Lower leg skin (tissue), 4 donors: ENCODE measurements at places on chromosomes 6 and 20. TPM values are rescaled to one million over a fixed set of nuclear protein-coding genes. Genes with fewer than 3 reads are reported as not detected.

Gene KIAA1755
- 0.17 TPM for total RNA-seq

Gene MRAP2
- total RNA-seq: 2.6 TPM

Gene ESF1
- 9.5 TPM for total RNA-seq

Gene C20orf204
- total RNA-seq: 0.39 TPM

Gene WFDC5
- total RNA-seq: 376 TPM

Gene HLA-DRB5
- 1.4 TPM for total RNA-seq

Gene PRR18
- not detected for total RNA-seq

Gene ZSWIM3
- total RNA-seq: 4.6 TPM

Gene AIF1
- 6.1 TPM for total RNA-seq

Gene NKAPL
- total RNA-seq: not detected

Gene PLG
- total RNA-seq: not detected

Gene HLA-DRB1
- total RNA-seq: 54.0 TPM

Gene PCSK2
- total RNA-seq: 18.1 TPM

Gene CAGE1
- total RNA-seq: not detected

Gene GGTLC1
- total RNA-seq: not detected

- no peak for DNase-seq
Observed at GRCh38 chr6:116969211-116969863, 92.3 kb downstream of the RFX6 start.

- no peak for DNase-seq
Observed at GRCh38 chr6:104607501-104607900, 252.2 kb downstream of the HACE1 start.

DNA sequence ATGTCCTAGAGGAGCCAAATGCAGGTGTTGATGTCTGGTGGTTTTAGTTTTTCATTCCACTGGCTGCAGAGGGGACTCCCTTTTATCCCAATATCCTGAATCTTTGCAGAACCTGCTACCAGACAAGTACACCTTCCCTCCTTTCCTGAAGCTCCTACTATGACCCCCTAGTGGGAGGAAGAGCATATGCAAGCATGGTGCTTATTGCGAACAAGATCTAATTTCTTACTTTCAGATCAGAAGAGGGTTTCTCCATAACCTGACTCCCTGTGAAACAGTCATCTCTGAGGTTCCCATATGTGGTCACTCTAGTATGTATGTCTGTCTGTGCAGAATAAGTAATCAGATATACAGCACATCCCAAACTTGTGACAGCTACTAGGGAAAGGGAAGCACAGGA, 277.2 kb downstream of the ARHGAP18 start:
- DNase-seq: no peak

- no peak for DNase-seq
Observed at GRCh38 chr6:105397987-105398386, 4.9 kb downstream of the PREP start.

GRCh38 chr6:135880066-135880972, 28.8 kb downstream of the PDE7B start:
- DNase-seq: no peak

- DNase-seq: no peak
Observed at GRCh38 chr20:17848249-17849048, 120.1 kb downstream of the SNX5 start.

- DNase-seq: no peak
Observed at GRCh38 chr6:25899580-25900408, 25.8 kb upstream of the SLC17A3 start.

DNA sequence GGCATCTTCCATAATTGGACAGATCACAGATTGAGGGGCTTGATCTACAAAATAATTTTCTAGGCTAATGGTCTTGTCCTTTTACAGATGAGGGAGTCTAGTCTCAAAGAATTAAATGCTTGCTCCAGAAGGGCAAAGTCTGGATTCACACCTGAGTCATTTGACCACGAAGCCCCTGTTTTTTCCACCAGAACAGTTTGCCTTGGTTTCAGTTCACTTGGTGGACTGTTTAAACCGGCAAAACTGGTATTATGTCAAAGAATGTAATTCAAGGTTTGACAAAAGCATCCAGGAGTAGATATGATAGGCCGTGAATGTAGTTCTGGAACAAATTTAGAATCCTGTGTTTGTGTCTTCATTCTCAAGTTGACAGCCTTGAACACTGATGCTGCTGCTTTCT, 3.3 kb downstream of the MYO6 start:
- DNase-seq: no peak

- DNase-seq: peak; percentile 26
Observed at GRCh38 chr20:48283470-48284110, 498.3 kb upstream of the SULF2 start.

DNA sequence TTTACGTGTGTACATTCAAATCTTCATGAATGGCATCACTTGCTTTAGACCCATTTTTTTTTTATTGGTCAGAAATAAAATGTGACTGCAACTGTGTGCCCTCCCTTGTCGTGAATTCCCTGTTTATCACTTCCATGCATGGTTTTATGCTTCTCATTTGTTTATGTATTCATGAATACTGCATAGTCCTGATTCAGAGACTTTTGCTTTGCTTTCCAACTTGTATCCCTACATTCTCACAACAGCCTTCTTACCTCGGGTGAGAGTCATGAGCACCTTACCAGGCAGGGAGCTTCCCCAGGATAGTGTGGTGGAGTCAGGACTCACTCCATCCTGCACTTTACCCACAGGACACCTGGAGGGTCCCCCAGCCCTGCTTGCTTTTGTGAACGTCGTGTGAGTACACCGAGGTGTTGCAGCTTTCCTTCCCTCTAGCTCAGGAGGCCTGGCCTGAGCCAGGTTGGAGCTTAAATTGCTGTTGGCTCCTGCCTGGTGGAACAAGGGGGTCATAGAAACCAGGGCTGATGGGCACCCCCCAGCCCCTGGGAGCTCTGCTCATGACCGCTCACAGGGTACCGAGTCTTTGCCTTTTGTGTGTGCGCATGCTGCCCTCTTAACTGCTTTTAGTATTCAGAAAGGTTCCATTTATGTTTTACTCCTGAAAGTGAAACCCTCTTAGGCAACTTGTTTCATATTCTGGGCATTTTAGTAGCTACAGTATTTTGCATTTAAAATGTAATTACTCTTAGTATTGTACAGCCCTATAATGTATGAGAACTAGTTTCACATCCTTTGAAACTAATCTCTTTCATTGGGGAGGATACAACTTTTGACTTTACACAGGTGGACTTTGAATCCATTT, 66.0 kb downstream of the CDS2 start:
- DNase-seq: peak; percentile 68

DNA sequence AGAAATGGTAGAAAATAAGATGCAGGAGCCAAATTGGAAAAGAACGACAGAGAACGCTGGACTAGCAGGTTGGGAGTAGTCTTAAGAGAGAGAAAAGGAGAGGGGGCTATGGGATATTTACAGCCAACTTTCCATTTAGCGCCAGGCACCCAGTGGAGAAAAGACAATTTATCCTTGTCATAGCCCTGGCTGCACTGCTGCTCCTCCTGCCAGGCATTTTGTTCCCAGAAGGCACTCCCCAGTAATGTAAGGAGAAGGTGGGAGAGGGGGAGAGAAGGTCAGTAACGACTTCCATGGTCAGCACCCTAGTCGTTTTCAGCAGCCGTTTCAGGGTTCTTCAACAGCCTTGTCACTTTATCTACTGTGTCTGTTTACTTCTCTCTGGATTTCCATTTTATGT, 159.0 kb downstream of the TRMT11 start:
- DNase-seq: no peak

DNA sequence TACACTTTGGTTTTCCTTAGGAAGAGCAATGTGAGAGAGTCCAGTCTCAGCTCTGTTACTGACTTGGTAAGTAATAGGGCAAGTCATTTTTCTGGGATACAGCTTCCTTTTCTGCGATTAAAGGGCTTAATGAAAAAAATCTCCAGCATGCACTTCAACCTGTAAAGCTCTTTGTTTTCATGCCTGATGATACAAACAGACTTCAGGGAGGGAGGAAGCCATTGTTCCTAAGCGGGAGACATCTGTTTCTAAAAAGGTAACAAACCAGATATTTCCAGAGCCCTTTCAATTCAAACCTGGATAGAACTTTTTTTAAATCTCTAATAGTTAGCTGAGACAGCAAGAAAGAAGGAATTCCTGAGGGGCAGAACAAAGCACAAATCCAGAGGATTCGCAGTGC, 5.2 kb upstream of the CASS4 start:
- no peak for DNase-seq

- no peak for DNase-seq
Observed at GRCh38 chr6:108565091-108565766, 4.5 kb downstream of the FOXO3 start.

GRCh38 chr20:60131375-60131774, 173.2 kb downstream of the CDH26 start:
- DNase-seq: no peak

- no peak for DNase-seq
Observed at GRCh38 chr20:9493803-9494202, 20.6 kb upstream of the LAMP5 start.

DNA sequence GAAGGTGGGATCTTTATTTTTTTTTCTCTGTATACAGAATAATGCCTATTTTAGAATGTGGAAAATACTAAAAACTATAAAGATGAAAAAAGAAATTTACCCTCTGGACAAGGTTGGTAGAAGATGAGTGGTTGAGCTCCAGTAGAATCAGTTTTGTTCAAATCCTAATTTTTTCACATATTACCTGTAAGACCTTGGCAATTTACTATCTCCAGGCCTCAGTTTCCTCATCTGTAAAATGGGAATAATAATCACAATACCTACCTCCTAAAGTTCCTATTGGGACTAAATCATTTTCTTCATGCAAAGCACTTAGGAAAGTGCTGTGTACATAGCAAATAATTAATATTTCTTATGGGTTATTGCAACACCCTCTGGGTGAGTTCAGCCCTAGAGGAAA, 28.4 kb downstream of the DAAM2 start:
- no peak for DNase-seq

- no peak for DNase-seq
Observed at GRCh38 chr6:28758046-28758817, 165.6 kb downstream of the TRIM27 start.

- DNase-seq: no peak
Observed at GRCh38 chr6:106530502-106530901, 98.8 kb downstream of the RTN4IP1 start.

DNA sequence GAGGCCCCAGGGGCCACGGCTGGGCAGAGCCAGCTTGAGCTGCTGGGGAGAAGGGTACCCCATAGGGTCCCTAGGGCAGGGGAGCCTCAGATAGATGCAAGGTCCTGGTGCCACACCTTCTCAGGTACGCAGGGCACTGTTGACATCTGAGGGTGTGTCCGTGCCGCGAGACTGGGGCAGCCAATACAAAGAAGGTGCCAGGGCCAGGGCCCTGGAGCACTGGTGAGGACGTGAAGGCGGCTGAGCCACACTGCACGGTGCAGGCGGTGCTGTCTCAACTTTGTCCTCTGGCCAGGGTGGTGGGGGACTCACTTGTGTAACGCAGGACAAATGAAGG, 649 bp upstream of the LRRC73 start:
- no peak for DNase-seq

- no peak for DNase-seq
Observed at GRCh38 chr6:13334953-13335352, 6.6 kb upstream of the TBC1D7 start.

DNA sequence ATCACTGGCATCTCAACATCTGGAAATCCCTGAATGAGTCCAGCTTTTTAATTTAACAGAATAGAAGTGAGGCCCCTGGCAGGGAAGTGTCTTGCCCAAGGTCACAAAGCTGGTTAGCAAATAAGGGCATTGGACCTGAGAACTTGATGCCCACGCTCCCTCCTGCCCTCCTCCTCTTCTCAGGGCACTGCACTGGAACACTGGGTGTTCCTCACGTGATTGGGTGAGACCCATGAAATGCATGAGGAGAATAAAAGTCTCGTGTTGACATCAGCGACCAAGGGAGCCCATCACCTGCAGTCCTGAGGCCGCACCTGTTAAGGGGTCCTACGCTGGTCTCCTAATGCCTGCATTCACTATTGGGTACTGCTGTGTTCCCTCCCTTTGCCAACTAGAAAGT, 7.4 kb downstream of the FAM50B start:
- no peak for DNase-seq

- no peak for DNase-seq
Observed at GRCh38 chr6:7730784-7731227, 4.9 kb downstream of the BMP6 start.

- peak; percentile 61 for DNase-seq
Observed at GRCh38 chr20:23291575-23292240, 58.9 kb upstream of the NXT1 start.

DNA sequence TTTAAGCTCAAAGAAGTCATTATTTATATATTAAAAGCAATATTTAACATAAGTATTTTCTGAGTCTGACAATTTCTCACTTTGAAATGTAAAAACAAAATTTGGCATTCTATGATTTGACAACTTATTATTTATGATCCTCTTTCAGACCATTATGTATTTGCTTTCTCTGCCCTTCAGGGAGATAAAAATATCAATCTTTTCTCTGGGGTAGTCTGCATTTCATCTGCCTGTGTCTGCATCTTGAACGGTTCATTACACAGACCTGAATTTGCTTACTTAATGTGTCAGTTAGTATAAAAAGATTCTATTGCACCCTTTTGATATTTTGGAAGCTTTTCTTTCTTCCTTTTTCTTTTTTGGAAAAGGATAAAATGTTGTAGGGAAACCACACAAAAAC, 354.0 kb upstream of the RGS17 start:
- DNase-seq: no peak

GRCh38 chr6:21321076-21321475, 272.5 kb upstream of the SOX4 start:
- no peak for DNase-seq

DNA sequence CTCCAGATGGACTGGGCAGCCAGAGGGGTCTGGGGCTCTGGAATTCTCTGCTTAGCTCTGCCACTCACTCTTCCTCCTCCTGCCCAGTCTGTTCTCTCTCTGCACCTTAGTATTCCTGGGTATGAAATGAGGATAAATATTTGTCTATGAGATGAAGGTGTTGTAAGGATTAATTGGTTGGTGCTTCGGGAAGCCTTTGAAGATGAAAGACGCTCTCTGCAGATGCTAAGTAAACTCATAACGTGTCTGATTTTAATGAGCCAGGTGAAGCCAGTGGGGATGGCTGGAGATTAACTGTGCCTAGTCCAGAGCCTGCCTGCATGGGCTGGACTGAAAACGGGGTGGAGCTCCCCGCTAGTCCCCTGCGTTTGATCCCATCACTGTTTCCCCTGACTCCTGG, 23.1 kb upstream of the TCP11 start:
- DNase-seq: no peak

GRCh38 chr6:39247667-39248194, 18.5 kb upstream of the KCNK5 start:
- no peak for DNase-seq

DNA sequence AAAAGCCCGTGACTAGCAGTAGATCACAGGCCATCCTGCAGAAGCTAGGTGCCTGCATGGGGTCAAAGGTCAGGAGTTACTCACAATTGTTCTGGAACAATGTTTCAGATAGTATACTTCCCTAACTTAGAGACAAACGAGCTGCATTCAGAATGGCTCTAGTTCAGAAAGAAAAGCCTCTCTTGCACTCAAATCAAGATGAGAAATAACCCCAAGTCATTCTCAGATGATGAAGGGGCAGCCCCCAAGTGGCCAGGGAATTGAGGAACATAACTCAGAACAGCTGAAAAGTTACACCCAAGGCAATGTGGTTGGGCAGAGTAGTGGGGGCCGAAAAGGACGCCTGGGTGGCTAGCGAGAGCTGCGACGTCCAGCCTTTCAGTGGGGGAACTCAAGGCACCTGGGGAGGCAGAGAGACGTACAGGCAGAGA, 27.8 kb downstream of the FYN start:
- no peak for DNase-seq
